ENCODE measurements at places on chromosomes 6 and 20.

- no peak for DNase-seq
Observed at GRCh38 chr6:56507517-56507916, 135.2 kb downstream of the DST start.

- no peak for DNase-seq
Observed at GRCh38 chr6:136963259-136963658, 41.2 kb downstream of the SLC35D3 start.

DNA sequence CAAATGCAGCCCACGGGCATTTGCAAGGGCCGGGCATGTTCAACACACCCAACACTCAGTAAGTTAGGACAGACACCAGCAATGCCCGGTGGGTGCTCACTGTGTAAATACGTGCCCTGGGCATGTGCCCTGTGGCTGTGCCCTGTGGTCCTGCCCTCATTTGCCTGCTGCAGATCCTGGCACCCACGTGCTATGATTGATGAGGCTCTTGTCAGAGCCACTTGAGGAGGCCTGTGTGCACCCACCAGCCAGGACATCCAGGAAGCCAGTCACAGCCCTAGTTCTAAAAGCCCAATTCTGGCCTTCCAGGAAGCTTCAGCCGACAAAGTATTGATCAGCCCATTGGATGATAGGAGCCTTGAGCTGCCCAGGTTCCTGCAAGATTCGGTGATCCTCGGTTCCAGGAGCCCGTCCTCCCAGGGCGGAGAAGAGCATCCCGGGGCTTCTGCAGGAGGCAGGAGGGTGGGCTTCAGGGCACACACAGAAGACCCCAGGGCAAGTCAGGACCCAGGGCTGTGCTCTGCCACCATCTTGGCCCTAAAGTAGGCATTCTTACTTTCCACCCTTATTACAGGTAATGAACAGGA lies 223.9 kb downstream of the PREX1 start:
- DNase-seq, result no peak

DNA sequence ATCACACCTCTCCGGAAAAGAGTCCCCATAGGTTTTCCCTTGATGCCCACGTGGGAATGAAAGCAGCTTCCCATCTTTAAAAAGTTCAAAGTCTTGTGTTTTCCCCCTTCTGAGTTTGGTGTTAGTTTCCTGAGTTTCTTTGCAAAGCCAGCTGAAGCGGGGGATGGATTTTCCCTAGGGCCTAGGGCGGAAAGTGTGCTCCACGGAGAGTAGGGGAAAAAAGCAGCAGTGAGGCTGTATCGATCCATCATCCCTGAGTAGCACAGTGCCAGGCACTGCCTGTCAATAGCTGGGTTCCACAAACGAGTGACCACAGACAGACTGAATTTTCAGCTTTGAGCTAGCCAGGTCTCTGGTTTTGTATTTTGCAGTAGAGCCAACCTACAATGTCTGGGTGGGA lies 1.3 kb downstream of the DAAM2 start:
- no peak for DNase-seq

- no peak for DNase-seq
Observed at GRCh38 chr6:16972535-16972934, 129.3 kb upstream of the STMND1 start.

DNA sequence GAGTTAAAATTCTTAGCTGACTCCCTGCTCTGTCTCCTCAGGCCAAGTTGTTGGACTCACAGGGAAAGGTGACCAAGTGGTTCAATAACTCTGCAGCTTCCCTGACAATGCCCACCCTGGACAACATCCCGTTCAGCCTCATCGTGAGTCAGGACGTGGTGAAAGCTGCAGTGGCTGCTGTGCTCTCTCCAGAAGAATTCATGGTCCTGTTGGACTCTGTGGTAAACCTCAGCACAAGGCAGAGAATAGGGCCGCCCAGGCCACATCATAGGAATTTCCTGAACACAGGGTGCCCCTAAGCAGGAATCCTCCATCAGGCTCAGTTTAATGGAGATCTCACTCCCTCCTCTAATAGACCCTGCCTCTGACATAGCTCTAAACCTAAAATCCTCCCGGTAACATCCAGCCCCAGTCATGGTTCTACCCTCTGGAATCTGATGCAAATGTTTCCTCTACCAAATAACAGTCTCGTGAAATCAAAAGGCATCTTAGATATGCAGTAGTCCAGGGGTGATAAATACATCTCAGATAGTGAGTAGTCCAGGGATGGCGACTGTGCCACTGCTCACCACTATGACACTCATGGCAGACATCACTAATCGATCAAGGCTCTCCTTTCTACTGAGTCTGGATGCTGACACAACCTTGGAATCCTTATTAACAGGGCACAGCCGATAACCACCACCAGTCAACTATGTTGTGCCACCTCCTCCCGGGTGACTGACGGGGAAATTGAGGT lies 18.3 kb downstream of the BPIFB1 start:
- DNase-seq, result no peak

DNA sequence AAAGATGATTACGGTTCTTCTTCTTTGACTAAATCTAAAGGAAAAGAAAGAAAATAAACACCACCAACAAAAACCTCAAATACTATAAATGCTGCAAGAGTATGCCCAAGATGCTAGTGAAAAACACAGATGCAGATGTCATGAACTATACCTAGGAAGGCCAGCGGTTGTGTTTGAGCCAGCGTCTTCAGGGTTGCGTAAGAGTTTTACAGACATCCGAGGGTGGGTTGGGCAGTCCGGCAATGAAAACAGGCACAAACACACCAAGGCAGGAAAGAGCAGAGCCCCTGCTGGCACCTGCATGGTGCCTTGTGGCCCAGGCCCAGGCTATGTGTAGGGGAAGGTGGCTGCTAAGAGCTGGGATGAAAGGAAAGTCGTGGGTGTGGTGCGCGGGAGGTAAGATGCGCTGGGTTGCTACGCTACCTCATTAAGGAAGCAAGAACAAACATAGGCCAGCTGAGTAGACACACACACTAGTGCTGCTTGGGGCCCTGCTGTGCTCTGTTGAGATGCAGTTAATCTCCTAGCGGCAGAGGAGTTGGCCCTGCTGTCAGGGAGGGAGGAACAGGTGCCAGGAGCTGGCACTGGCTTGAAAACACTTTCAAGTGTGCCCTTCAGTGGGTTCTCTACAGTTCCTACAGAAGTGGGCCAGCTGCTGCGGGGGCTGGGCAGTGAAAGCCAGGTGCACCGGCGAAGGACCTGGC lies 170.2 kb upstream of the PLN start:
- no peak for DNase-seq

DNA sequence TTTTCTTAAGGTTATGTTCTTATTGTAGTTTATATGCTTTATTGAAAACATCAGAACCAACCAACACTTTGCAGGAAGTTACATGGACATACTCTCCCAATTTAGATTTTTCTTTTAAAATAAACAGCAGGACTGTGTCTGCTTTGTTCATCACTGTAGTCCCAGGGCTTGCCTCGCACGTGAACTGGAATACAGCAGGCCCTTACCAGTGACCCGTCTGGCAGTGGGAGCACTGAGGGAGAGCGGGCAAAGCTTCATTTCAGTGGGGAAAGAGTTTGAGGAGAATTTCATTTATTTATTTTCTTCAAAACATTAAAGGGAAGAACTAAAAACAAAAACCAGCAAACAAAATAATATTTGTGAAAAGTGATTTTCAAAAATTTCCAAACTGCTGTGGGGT lies 230.8 kb downstream of the PAX1 start:
- DNase-seq, result no peak

DNA sequence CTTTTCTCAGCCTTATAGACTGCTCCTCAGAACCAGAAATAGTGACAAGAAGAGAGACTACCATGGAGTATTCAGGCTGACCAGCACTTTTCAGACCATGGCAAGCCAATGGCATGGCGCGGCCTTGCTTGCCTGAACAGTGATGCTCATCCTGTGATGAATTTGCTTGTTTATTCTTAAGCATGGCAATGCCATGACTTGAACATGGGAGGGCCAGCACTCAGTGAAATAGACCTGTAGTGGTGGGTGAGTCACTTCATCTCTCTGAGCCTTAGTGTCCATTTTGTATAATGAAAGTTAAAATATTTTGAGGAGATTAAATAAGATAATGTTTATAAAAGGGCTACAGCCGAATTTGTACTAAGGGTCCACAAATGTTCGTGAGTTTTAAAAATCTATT lies 79.1 kb downstream of the LRRC1 start:
- no peak for DNase-seq

DNA sequence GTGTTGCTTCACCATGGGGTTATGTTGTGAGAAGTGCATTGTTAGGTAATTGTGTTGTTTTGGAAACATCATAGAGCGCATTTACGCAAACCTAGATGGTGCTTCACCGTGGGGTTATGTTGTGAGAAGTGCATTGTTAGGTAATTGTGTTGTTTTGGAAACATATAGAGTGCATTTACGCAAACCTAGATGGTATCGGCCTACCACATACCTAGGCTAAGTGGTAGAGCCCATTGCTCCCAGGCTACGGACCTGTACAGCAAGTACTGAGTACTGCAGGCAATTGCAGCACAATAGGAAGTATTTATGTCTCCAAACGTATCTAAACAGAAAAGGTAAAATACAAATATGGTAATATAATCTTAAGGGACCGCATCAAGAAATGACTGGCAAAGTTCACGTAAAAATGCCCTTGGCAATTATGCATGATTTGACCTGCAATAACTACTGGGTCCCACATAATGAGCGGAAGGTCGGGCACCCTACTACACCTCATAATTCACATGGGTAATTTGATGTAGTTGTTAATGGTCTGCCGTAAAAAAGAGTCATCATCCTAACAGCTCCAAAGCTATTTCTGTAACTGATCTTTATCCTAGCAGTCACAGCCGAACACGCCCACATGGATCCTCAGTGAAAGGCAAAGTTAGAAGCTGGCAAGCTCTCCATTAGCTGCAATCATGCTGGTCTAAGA lies 76.0 kb downstream of the RSPH3 start:
- no peak for DNase-seq

GRCh38 chr20:62824476-62825332 lies 7.9 kb downstream of the COL9A3 start:
- DNase-seq, result peak; percentile 54

- no peak for DNase-seq
Observed at GRCh38 chr6:144912474-144912873, 627.3 kb downstream of the UTRN start.

GRCh38 chr20:53804920-53805894 lies 211.6 kb upstream of the ZNF217 start:
- DNase-seq, result no peak

DNA sequence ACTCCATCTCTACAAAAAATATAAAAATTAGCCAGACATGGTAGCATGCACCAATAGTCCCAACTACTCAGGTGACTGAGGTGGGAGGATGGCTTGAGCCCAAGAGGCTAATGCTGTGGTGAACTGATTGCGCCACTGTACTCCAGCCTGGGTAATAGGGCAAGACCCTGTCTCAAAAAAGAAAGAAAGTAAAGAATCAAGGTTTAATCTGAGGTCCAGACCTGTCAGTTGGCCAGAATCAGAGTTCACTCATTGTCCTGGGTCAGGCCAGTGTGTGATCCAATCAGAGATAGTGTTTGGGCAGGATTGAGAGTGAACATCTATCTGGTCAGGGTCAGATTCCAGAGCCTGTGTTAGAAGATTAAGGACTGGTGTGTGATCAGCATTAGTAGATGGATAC lies 15.5 kb downstream of the TMEM63B start:
- no peak for DNase-seq

- no peak for DNase-seq
Observed at GRCh38 chr20:50303573-50304500, 113.2 kb downstream of the CEBPB start.

GRCh38 chr6:80769106-80769505 lies 662.6 kb downstream of the BCKDHB start:
- no peak for DNase-seq

GRCh38 chr20:36101192-36101591 lies 53.3 kb upstream of the EPB41L1 start:
- DNase-seq, result no peak

DNA sequence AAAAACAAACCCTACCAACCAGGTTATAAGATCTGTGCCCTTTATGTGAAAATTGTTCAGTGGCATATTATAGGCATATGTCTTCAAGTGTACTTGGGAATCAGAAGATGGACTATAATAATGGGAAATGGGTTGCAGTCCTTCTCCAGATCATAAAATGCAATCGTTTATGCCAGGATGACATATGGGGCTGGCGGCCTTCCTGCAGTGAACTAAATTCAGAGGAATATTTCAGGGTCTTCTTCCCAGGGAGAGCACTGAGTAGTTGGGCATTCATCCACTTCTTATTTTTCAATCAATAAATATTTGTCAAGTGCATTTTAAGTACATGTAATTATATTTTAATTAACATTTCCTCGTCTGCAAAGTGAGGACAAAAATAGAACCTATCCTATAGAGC lies 176.2 kb upstream of the CNR1 start:
- no peak for DNase-seq

- DNase-seq, result no peak
Observed at GRCh38 chr6:46014511-46015118, 1.0 kb downstream of the CLIC5 start.

GRCh38 chr6:150036081-150036480 lies 10.7 kb upstream of the RAET1L start:
- no peak for DNase-seq

DNA sequence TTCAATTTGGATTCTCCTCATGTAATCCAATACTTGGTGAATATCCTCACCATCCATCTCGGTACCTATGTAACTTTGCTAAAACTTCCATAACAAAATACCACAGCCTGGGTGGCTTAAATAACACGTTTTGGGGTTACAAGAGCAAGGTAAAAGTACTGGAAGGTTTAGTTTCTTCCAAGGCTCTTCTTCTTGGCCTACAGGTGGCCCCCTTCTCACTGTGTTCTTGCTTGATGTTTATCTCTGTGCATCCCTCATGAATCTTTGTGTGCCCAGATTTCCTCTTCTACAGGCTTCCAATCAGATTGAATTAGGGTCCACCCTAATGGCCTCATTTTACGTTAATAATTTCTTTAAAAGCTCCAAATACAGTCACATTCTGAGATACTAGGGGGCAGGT lies 163.3 kb upstream of the HCRTR2 start:
- no peak for DNase-seq

GRCh38 chr20:59820204-59821041 lies 113.0 kb downstream of the SYCP2 start:
- no peak for DNase-seq

- DNase-seq, result peak; percentile 14
Observed at GRCh38 chr20:52972965-52973819, 1.0 kb downstream of the TSHZ2 start.

DNA sequence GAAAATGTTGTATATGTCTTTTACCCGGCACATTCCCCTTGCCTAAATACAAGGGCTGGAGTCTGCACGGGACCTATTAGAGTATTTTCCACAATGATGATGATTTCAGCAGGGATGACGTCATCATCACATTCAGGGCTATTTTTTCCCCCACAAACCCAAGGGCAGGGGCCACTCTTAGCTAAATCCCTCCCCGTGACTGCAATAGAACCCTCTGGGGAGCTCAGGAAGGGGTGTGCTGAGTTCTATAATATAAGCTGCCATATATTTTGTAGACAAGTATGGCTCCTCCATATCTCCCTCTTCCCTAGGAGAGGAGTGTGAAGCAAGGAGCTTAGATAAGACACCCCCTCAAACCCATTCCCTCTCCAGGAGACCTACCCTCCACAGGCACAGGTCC lies 11.3 kb upstream of the MAPRE1 start:
- DNase-seq, result no peak

GRCh38 chr6:31597006-31597405 lies 4.2 kb upstream of the NCR3 start:
- no peak for DNase-seq

- DNase-seq, result peak; percentile 23
Observed at GRCh38 chr6:142907544-142907943, 37.4 kb downstream of the HIVEP2 start.

- no peak for DNase-seq
Observed at GRCh38 chr6:3252861-3253596, 5.7 kb upstream of the PSMG4 start.

GRCh38 chr20:1489764-1490436 lies 1.3 kb downstream of the SIRPB2 start:
- no peak for DNase-seq

GRCh38 chr6:152351742-152352141 lies 285.4 kb downstream of the SYNE1 start:
- DNase-seq, result no peak
